ENCODE measurements at places on chromosomes 5 and 9.

- no peak for DNase-seq
These were observed 72.3 kb downstream of the GCNT1 start for GRCh38 chr9:76531231-76531780.

GRCh38 chr5:31888564-31888963, 249.6 kb downstream of the PDZD2 start:
- no peak for DNase-seq

DNA sequence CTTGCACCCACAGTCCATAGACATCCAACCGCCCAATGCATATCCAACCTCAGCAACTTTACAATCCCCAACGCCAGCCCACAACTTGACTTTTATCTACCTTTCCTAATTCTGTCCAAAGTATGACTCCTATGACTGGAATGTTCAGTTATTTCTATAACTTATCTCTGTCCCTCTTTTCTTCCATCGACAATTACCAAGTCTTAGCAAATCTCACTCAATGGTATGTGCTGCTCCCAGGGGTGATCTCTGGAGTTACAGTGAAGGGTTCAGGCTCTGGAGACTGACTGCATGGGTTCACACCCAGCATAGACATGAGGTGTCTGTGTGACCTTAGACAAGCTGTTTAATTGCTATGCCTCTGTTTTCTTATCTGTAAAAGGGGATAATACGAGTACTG, 106.9 kb downstream of the SPOCK1 start:
- no peak for DNase-seq

GRCh38 chr9:109198736-109199382, 31.8 kb upstream of the FRRS1L start:
- DNase-seq: no peak

DNA sequence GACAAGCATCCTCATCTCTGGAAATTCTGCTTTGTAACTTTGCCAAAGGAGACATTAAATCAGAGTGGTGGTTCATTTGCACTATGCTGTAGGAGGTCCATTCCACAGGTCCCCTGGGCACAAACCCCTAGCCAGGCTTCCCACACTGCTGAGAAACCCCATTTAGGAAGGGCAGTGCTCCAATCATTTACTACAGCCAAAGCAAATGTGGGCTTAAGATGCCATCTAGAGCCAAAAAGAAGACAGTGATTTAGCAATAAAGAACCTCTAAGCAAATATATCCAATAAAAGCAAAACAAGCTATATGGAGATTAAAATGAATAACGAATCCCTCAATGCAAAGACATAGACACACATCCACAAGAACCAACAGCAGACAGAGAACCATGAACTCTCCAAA, 129.0 kb upstream of the ALDH1B1 start:
- DNase-seq: no peak

GRCh38 chr5:82396871-82397514, 118.8 kb upstream of the RPS23 start:
- DNase-seq: no peak

DNA sequence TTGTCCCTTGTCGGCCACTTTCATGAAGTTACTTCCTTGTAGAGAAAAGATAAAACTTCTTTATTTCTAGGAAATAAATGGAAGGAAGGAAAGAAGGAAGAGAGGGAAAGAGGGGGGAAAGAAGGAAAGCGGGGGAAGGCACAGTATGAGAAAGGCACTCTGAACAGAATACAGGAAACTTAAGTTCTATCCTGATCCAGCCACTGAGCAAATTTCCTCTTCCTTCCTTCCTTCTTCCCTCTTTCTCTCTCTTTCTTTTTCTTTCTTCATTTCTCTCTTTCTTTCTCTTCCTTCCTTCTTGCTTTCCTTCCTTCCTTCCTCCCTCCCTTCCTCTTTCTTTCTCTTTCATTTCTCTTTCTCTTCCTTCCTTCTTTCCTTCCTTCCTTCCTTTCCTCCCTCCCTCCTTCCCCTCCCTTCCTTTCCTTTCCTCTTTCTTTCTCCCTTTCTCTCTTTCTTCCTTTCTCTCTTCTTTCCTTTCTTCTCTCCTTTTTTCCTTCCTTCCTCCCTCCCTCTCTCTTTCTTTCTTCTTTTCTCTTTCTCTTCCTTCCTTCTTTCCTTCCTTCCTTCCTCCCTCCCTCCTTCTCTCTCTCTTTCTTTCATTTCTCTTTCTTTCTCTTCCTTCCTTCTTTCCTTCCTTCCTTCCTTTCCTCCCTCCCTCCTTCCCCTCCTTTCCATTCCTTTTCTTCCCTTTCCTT, 240.2 kb upstream of the BRINP1 start:
- no peak for DNase-seq

DNA sequence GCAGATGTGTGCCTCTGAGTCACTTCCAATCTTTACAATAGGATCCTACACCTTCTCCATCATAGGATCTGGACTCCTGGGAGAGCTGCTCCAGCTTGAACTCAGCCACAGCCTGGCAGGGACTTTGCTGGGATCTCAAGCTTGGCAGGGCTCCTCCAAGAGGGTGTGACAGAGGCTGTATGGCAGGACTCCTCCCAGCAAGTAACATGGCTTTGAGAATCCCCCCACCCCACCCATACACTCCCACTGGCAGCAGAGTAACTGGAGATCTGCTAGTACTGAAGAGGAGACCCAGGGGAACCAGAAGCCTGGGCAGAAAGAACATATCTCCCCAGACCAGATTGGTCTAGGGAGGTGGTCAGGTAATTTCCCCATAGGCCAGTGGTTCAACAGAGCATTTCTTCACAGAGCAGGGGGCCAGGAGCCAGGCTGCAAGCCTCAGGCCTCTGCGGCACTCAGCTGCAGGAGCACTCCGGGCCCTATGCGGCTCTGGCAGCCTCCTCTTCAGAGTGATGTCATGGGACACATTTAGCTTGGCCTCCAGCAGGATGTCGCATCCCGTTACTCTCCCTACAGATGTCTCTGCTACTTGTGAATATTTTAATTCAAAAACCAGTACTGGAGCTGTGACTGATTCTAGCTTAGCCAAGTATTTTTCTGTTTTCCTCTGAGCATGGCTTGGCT, 1.7 kb upstream of the ACSL6 start:
- no peak for DNase-seq

GRCh38 chr5:143316844-143317631, 86.4 kb downstream of the NR3C1 start:
- DNase-seq: no peak

DNA sequence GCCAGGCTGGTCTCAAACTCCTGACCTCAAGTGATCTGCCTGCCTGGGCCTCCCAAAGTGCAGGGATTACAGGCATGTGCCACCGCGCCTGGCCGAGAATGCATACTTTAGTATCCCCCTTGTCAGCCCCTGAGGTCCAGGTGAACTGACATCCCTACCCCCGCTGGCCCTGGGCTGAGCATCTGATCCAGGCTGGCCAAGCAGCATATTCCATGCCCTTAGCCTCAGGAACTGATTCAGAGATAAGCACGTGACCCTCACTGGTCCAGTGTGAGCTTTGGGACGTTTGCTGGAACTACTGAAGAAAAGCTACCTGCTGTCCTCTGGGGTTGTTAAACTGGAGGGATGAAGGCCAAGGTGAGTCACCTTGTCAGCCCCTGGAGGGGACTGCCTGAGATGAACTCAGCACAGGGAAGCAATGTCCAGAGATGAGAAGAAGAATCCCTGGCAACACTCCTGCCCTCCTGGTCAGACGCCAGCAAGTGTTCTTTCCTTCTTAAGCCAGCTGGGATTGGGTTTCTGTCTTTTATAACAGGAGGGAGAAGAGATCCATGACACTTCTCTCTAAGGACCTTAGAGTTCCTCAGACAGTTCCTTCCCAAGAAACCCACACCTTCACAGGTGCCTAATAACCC, 59.1 kb upstream of the FBXW11 start:
- no peak for DNase-seq

DNA sequence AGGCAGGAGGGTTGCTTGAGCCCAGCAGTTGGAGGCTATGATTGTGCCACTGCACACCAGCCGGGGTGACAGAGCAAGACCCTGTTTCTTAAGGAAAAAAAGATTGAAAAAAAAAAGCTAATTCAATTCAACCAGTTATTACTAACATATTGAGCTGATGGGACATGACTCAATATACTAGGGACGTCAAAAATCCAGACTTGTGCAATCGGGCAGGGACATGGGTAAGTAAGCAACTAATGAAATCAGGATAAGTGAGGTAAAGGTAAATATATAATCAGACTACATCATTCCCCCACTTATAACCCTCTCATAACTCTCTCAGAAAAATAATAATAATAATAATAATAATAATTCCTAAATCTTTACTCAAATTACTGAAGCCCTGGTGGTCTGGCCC, 975 bp upstream of the HAVCR1 start:
- no peak for DNase-seq

DNA sequence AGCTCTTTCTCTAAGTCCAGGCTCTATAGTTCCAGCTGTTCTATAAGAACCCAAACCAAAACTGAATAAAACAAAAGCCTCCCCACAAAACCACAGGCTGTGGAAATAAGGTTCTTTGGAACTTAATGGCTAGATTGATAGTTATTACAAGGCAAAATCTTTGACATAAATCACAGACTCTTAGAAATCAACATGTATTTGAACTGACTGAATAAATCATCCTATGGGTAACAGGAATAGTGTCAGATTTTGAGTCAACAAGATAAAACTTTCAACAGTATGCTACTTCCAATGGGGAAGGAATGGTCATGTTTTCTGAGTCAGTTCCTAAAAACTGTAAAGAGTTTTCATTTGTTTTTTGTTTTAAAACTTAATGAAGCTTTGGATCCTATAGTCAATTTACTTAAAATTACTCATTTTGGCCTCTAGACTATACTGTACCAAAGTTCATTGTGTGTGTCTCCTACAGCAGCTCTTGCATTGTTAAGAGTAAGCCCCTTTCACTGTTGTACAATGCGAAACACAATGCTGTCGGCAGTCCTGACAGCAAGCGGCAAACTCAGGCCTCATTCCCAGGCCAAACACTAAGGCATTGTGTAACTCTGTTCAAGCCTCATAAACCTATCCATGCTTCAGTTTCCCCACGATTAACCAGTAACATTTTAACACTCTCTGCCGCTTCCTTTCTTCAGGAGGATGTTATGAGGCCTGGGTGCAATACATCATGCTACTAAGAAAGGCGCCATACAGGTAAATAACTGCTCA, 134.1 kb downstream of the ARL15 start:
- no peak for DNase-seq

DNA sequence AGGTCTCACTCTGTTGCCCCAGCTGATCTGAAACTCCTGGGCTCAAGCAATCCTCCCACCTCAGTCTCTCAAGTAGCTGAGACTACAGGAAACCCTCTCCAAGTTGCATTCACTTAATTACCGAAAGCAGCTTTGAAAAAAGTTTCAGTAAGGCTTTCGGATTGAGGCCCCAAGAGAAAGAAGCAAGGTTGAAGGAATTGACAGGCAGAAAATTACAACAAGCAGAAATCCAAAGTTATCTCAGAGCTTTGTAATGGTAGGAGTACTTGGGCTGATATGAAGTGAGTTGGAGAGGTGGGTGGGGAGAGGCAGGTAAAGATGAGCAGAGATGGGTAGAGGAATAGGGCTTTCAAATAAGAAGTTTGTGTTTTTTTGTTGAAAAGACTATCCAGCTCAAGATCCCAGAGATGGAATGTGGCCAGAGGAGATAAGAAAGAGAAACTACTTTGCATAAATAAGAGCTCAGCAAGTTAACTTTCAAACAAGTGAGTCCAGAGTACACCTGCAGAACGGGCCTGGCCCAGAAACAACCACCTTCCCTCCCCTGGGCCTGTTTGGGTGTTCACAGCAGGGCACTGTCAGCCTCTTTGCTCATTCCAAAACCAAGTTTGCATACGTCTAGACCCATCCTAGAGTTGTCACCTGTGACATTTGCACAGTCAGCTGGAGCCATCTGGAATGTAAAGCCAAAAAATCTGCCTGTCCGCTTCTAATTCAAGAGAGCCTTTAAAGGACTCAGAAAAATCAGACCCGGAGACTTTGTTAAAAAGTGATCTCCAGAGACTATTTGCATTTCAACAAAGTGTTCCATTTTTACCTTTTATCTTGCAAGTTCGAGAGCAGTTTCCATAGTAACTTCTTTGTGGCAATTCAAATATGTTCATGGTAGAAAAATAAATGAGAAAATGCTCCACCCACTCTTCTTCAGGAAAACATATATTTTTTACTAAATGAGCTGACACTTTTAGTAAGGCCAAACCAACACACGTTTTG, 2.2 kb upstream of the CLINT1 start:
- peak; percentile 44 for DNase-seq

GRCh38 chr5:56717253-56717987, 97.9 kb upstream of the MAP3K1 start:
- DNase-seq: no peak

- DNase-seq: no peak
These were observed 601.8 kb upstream of the ZNF608 start for GRCh38 chr5:125348221-125348692.

GRCh38 chr5:7374186-7374585, 21.8 kb upstream of the ADCY2 start:
- DNase-seq: no peak

DNA sequence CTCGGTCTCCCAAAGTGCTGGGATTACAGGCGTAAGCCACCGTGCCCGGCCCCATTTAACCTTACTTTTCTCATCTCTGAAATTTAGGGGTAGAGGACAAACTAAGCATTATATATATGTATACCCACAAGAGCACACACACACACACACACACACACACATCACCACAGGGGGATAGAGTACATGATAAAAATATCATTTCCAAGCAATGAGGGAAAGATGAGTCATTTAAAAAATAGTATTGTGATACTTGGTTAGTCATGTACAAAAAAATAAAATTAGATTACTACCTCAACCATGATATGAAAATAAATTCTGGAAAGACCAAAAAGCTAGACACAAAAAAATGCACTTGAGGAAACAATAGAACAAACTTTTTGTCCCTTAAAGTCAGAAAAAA, 67.2 kb downstream of the CDH18 start:
- DNase-seq: no peak

DNA sequence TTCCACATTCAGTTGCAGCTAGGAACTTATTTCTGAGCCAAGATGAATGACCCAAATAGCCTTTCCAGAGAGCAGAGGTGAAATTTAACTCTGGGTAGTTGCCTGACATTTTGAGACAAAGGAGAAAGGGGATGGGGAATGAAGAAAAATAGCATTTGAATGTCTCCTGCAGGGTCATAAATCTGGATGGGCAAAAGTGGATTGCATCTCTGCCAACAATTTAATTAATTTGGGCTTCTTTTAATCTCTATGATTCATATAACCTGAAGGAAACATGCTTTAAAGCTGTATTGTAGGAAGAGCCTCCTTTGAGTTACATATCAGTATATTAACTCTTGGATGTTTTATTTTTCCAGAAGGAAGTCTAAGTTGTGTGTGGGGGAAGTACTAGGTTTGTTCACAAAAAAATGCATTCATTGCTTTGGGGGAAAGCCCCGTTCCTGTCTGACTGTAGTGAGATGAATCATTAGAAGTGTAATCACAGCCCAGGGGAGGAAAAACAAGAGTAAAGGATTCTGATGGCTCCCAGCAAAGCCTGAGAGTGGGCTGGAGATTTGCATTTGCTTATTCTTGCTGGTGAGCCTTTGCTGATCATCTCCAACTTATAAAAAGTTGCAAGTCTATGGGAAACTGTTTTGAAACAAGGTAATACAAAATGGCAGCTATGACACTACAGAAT, 133.0 kb upstream of the IQGAP2 start:
- DNase-seq: no peak
